Activated T-helper 1 cell treated with anti-CD3 and anti-CD28 coated beads, Interleukin-12 subunit alpha, Interleukin-12 subunit beta, Interleukin-2, Interleukin-4 antibody, amounts not matched to agents 30 ng/mL and 10 ng/mL and 1 ng/mL, durations not matched to agents 14 hours and 24 hours and 36 hours (primary cell): ENCODE measurements at places on chromosomes 1 and 21. TPM values are rescaled to one million over a fixed set of nuclear protein-coding genes. Genes with fewer than 3 reads are reported as not detected.

- H3K27ac ChIP-seq = no peak overlapping the region
- H3K4me3 ChIP-seq = no peak overlapping the region
- no peaks in the 10 kb centered on the region for H3K36me3 ChIP-seq
- H3K27me3 ChIP-seq = peaks cover 52% of the 10 kb centered on the region
- no peaks in the 10 kb centered on the region for H3K4me1 ChIP-seq
These were observed 3.5 kb upstream of the MYCL start for GRCh38 chr1:39905172-39905571.

GRCh38 chr1:156691665-156692440 lies 13.5 kb downstream of the CRABP2 start:
- no peak for DNase-seq
- no peak overlapping the region for H3K27ac ChIP-seq
- no peak overlapping the region for H3K4me3 ChIP-seq
- peaks cover 25% of the 10 kb centered on the region for H3K4me1 ChIP-seq
- no peaks in the 10 kb centered on the region for H3K36me3 ChIP-seq

GRCh38 chr1:79629414-79629813 lies 622.9 kb upstream of the ADGRL4 start:
- DNase-seq = no peak
- H3K36me3 ChIP-seq = no peaks in the 10 kb centered on the region
- no peak overlapping the region for H3K4me3 ChIP-seq
- H3K4me1 ChIP-seq = no peaks in the 10 kb centered on the region
- no peaks in the 10 kb centered on the region for H3K27me3 ChIP-seq
- H3K27ac ChIP-seq = no peak overlapping the region

DNA sequence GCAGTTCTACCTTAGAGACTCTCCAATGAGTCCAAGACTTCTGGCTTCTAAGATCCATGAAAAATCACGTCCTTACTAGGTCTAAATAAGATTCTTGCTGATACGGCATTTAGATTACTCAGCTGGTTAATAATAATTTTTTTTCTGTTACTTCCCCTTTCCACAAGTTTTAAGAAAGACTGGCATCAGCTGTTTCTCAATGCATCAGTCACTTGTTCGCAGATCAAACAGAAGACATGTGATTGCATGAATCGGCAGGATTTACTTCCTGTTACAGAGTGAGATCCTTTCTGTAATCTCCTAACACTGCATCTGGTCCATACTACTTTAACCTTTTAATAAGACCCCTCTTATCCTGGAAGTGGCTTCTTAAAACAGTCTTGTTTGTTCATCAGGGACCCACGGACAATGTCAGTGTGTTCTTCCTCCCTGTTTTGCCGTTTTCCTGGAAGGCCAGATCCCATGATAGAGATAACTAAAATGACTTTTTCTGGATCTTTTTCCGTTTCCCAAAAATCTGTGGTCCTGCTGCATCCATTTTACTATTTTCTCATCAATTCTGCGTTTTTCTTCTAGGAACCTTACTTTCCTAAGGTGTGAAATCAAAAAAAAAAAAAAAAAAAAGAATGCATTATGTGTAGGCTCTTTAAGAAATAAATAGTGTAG lies 6.1 kb downstream of the NPL start:
- H3K4me3 ChIP-seq = no peak overlapping the region
- peaks cover 3% of the 10 kb centered on the region for H3K27me3 ChIP-seq
- peaks cover 11% of the 10 kb centered on the region for H3K4me1 ChIP-seq
- no peak overlapping the region for H3K27ac ChIP-seq

Gene ITLN2
- total RNA-seq = not detected in 2 replicates
